ENCODE measurements at places on chromosomes 2 and 18.
A peak's percentile ranks its signal among the peaks of the same experiment; 100 is the strongest.

- no peak for DNase-seq
Measured at GRCh38 chr2:74982577-74982976, 24.1 kb downstream of the POLE4 start.

DNA sequence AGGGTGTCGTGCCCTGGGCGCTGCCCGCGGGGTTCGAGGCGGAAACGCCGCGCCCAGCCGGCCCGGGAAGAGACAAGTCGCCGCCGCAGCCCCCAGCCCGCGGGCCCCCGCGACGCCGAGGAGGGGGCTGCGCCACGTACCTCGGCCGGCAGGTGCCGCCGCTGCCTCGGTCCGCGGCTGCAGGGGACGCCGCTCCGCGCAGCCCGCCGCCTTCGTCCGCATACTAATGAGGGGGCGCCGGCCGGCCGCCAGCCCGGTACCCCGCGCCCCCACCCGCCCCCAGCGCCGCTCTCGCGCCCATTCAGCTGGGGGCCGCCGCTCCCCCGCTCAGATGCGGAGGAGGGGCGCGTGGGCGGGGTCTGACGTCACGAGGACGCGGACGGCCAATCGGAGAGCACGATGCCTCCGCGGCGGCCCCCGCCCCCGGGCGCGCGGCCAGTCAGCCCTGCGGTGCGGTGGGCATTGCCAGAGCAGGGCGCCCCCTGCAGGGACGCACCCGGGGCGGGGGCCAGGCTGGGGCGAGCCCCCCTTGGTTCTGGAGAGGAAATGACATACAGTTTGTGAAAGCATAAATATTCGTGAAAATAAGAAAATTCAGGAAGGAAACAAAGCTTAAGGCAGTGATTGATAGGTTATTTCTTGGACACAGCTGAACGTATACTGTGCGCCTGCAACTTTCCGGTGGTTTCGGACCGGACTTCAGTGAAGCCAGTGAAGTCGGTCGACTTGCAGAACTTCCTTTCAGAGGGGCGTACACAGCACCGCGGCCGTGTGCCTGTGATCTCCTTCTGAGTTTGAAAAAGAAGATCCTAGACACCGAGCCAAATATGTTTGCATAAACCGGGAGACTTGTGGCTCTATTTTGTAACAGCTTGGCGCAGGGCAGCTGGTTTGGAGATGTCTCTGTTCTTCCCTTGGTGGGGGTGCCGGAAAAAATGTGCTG lies at the start of gene ST3GAL5:
ST3GAL5 (minus strand) TSS at position 307 of the 943 bp plus-strand sequence; CDS start at position 222, 85 bp downstream.
- DNase-seq = peak; percentile 94

DNA sequence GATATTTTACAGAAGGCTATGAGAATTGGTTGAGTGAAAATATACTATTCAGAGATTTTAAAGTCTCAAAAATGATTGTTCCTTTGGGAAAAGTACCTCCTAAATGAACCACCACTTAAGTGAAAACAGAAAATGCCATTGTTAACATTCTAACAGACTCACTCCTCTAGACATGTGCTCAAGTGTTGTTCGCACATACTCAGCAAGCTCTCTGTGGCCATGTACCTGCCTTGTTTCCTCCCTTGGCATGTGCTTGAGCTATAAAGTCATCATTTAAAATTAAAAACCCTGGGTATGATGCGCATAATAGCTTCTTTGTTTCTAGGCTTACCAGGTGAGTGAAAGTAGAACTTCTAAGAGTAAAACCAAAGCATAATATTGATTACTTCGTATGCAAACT lies 343.2 kb upstream of the VRK2 start:
- DNase-seq = no peak

DNA sequence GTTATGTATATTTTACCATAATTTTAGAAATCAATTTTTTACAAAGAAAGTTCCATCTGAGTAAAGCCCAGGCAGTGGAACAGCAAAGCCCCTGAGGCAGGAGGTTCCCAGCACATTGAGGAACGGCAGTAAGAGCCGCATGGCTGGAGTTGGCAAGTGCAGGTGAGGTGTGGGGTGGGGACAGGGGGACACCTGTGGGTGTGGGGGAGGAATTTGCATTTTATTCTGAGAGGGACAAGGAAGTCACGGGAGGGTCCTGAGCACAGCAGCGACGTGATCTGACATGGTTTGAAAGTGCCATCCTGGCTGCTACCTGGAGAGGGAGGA lies 16.1 kb upstream of the ADI1 start:
- no peak for DNase-seq

GRCh38 chr18:35377875-35378573 lies 887 bp upstream of the ZNF396 start:
- DNase-seq = no peak

GRCh38 chr2:10579441-10579840 lies 110.3 kb downstream of the NOL10 start:
- no peak for DNase-seq

DNA sequence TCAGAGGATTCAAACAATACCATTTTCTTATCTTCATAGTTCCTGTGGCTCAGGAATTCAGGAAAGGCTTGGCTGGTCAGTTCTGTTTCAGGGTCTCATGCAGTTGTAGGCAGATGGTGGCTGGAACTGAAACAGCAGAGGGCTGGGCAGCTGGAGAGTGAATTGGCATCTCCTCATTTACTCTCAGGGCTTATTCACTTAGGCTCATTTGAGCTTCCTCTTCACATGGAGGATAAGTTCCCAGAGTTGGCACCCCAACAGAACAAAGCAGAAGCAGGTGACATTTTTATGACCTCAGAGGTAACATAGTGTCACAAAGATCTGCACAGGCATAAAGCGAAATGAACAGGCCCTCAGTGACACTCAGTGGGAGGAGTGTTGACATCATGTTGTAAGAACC lies 66.1 kb downstream of the RBBP8 start:
- DNase-seq = no peak

GRCh38 chr18:36672437-36673344 lies 156.1 kb downstream of the TPGS2 start:
- no peak for DNase-seq

- no peak for DNase-seq
Measured at GRCh38 chr2:217459680-217460405, 543.0 kb downstream of the TNS1 start.

- no peak for DNase-seq
Measured at GRCh38 chr2:207315131-207315530, 149.4 kb upstream of the KLF7 start.

GRCh38 chr2:237235383-237236095 lies 149.8 kb downstream of the COPS8 start:
- no peak for DNase-seq

DNA sequence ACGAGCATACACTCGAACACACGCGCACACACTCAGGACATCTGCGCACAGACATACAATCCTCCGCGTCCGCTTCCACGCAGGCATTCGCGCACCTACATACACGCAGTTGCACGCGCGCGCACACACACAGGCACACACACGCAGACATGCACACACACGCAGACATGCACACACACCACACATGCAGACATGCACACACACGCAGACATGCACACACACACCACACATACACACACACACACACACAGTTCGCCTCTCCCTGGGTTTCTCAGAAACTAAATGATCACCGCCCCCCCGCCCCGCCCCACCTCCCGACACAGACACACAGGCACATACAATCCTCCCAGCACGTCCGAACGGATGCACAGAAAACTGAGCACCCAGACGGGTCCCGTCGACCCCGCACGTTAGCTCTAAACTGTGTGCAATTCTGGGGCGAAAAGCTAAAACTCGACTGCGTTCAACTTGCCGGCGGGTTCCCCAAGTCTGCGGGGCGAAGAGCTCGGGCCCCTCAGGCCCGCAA lies 1.0 kb downstream of the EPHA4 start:
- DNase-seq = no peak

DNA sequence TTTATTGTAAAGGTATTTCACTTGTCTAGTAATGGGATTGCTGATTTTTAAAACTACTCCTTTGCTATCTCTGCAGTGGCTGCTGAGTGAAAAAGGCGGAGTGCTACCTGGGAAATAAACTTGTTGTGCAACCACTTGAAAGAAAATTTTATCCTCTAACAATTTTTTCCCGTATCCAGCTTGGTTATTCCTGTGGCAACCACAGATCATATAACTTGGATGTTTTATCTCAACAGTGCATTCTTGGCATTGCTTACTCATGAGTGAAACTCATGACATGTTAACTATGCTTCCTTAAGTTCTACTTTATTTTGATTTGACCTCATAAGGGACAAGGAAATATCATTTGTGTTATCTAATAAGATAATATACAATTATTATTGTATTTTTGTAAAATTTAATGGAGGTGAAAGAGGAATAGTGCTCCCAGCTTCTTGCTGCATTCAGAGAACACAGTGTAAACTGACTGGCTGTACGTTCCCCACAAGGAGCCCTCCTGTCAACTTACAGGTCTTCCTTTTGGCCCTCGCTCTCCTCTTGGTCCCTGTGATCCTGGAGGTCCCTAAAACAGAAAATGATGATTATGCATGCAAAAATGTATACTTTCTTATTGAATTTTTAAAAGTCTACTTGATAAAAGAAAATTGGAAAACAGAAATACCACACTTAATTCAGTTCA lies 82.7 kb downstream of the COL5A2 start:
- DNase-seq = no peak

DNA sequence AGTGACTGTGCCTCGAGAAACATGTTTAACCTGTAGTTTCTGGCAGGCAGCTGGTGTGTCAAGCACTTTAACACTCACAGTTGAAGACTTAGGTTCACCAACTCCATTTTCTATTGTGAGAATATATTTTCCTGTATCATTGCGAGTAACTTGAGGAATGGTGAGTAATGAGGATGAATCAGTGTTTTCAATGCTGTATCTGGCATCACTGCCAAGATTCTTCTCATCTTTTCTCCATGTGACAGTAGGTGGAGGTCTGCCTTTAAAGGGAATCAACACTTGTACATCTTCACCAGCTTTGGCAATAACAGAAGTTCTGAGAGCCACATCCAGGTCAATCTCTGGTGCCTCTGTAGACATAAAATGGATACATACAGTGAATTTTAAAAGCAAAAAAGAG lies 72.8 kb downstream of the PLEKHA3 start:
- DNase-seq = no peak

- no peak for DNase-seq
Measured at GRCh38 chr2:132384491-132385151, 32.0 kb upstream of the GPR39 start.

DNA sequence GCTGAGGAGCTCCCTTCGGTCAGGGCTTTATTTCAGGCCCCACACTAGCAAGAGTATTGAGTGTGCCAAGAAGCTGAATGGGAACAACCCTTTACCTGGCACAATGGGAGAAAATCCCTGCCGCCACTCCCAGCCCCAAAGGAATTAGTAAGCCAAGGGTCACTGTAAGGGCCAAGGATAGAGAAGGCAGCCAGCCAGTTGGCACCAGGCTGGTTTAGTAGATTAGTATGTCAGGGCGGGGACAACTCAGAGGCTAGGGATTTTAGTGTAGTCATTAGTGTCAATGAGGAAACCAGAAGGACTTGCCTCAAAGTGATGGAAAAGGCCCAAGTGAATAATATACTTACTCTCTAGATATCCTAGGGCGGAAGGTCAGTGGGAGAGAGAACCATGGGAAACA lies 34.9 kb upstream of the CYP26B1 start:
- DNase-seq = no peak

- no peak for DNase-seq
Measured at GRCh38 chr2:158960193-158960592, 8.2 kb upstream of the TANC1 start.

- no peak for DNase-seq
Measured at GRCh38 chr2:6928452-6928851, 11.2 kb downstream of the RNF144A start.

GRCh38 chr18:9552191-9552590 lies 62.2 kb downstream of the PPP4R1 start:
- no peak for DNase-seq

- no peak for DNase-seq
Measured at GRCh38 chr18:63848159-63848558, 39.3 kb upstream of the SERPINB2 start.

- no peak for DNase-seq
Measured at GRCh38 chr2:9169349-9170107, 37.1 kb upstream of the ASAP2 start.

DNA sequence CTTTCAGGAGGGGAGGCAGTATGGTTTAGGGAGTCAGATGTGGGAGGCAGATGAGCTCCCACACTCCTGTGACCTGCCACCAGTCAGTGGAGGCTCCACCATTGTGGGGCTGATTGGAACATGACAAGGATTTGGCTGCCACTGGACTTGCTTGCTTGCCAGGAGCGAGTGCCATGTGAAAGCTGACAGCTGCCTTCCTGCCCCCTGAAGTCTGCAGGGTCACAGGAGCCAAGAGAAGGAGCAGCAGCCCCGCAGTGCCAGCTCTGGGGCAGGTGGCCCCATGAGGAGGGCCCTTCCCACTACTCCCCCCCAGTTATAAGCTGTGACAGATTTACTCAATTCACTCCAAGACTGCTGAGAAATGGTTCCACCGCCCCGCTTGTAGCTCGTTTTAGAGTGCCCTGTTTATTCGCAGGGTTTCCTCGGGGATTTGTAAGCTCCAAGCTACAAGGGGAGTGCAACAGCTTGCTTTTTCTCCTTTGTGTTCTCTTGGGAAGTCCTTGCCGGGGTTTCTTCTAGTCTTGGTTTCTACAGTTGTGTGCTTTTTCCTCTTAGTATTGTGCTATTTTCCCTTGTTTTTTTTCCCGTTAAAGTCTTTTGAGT lies 414.3 kb downstream of the MEIS1 start:
- no peak for DNase-seq

GRCh38 chr2:62443886-62444285 lies 62.1 kb downstream of the TMEM17 start:
- DNase-seq = no peak

GRCh38 chr2:59724746-59725145 lies 828.7 kb downstream of the BCL11A start:
- no peak for DNase-seq

- no peak for DNase-seq
Measured at GRCh38 chr2:225597911-225598310, 198.4 kb downstream of the NYAP2 start.

DNA sequence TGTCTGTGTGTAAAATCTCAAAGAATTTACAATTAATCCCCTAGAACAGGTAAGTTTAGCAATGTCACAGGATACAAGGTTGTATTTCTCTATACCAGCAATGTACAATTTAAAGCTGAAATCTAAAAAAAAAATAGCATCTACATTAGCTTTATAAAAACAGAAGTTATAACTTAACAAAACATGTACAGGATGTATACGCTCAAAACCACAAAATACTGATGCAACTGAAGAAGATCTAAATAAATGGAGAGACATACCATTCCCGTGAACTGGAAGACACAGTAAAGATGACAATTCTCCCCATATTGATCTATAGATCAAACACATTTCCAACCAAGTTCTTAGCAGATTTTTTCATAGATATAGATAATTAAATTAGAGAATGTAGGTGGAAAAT lies 17.5 kb upstream of the RANBP2 start:
- DNase-seq = no peak

- DNase-seq = no peak
Measured at GRCh38 chr2:147051814-147052213, 793.0 kb upstream of the ACVR2A start.

GRCh38 chr2:126788113-126788512 lies 110.6 kb upstream of the TEX51 start:
- no peak for DNase-seq

GRCh38 chr18:51617167-51617566 lies 419.7 kb upstream of the MEX3C start:
- no peak for DNase-seq

- DNase-seq = no peak
Measured at GRCh38 chr2:232527905-232528470, 2.0 kb downstream of the CHRND start.

- no peak for DNase-seq
Measured at GRCh38 chr2:211944572-211944971, 594.0 kb downstream of the ERBB4 start.

All from stimulated activated CD8-positive, alpha-beta memory T cell treated with anti-CD3 and anti-CD28 coated beads, Interleukin-15, amount 100 ng/mL, for 24 hours (primary cell).